Stimulated activated CD8-positive, alpha-beta memory T cell treated with anti-CD3 and anti-CD28 coated beads, Interleukin-7, amount 100 ng/mL, for 1 hour (primary cell): ENCODE measurements at places on chromosomes 12 and 14.

GRCh38 chr14:39673270-39673711 is 241.1 kb upstream of the FBXO33 start:
- DNase-seq = no peak

DNA sequence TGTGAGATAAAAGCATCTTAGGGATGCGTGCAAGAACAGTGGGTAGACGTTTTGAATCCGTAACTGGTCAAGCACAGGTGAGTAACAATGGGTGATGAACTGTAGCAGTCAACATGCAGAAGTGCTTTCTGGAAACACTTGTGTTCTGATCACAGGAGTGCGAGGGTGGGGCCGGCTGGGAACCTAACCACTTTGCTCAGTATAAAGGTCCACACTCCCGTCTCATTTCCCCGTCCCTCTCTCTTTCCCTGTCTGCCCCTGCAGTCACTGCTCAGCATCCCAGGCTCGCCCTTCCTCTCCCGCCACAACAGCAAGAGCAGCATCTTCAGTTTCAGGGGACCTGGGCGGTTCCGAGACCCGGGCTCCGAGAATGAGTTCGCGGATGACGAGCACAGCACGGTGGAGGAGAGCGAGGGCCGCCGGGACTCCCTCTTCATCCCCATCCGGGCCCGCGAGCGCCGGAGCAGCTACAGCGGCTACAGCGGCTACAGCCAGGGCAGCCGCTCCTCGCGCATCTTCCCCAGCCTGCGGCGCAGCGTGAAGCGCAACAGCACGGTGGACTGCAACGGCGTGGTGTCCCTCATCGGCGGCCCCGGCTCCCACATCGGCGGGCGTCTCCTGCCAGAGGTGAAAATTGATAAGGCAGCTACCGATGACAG is 127.1 kb downstream of the FIGNL2 start:
- peak; percentile 2 for DNase-seq

DNA sequence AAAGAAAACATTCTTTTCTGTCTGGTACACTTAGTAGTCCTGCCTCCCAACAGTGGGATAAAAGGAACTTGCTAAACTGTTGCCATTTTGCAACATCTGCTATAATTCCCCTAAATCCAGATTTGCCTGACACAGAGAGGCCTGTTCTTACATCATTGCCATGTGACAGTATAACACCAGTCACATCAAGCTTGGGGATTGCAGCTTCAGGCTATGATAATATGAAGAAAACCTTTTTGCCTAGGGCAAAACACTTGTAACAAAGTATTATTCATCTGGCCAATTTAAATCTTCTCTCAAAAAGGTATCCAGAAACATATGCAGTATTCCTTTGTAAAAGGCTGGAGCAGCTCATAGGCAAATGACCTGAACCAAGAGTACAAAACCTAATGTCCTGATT is 80.9 kb upstream of the OTX2 start:
- DNase-seq = no peak

DNA sequence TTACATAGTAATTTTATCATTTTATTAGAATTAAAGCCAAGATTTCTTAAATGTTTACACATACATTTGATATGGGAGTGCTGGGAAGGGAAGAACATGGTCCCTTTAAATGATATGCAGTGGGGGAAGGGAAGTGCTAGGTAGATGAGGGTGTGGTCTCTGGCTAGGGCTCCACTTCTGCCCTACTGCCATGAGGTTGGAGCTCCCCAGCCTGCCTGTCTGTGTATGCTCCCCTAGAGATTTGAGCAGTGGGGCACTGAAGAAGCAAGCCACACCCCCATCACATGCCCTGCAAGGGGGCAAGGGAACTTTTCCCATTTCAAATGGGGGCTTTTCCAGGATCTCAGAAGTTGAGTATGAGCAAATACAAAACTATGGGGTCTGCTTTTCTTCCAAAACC is 25.5 kb downstream of the CLECL1 start:
- no peak for DNase-seq

DNA sequence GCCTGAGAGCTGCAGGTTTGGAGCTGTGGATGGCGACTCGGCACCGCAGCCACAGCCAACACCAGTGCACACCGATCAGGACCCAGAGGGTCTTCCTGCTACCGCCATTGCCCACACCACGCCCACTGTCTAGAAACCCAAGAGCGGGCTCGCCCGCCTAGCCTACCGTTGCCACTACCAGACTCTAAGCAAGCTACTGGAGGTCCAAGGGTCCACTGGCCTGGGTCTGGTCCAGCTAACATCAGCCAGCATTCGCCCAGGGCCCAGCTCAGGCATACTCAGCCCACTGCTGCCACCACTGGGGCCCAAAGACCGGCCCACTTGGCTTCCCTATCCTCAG is 30.5 kb upstream of the MON2 start:
- no peak for DNase-seq

- DNase-seq = no peak
Observed at GRCh38 chr14:80584744-80585505, 356.6 kb downstream of the CEP128 start.

DNA sequence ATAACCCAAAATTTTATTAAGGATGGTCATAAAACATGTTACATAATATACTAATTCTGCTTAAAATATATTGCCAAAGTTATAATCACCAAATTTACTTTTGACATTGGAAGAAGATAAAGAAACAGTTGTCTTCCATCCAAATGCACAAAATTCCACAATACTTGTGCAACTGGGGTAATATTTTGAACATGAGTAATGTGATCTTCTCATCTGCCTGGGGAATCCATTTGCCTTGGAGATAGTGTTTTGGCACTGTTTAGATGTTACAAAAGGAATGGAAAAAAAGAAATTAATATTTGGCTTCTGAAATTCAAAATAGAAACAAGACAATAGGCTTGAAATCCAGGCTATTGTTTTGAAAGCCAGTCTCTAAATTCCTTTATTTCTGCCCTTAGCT is 9.1 kb downstream of the GPR19 start:
- no peak for DNase-seq

DNA sequence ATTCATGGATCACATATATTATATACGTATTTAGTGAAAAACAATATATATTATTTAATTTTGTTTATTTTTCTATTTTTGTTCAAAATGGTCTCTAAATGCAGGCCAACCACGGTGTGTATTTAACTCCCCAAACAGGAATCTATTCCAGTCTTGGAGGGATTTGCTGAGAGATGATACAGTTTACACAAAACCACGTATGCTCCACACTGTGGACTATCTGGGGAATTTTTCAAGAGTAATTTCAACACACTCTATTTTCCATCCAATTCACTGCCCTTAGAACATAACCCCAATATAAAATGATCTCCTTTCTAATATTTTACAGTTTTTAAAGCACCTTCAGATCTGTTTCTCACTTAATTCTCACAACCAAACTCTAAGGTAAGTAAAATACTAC is 15.3 kb downstream of the EML1 start:
- DNase-seq = no peak

- no peak for DNase-seq
Observed at GRCh38 chr12:132282950-132283771, 46.2 kb downstream of the GALNT9 start.

- DNase-seq = no peak
Observed at GRCh38 chr12:116186482-116187150, 90.9 kb downstream of the MED13L start.

DNA sequence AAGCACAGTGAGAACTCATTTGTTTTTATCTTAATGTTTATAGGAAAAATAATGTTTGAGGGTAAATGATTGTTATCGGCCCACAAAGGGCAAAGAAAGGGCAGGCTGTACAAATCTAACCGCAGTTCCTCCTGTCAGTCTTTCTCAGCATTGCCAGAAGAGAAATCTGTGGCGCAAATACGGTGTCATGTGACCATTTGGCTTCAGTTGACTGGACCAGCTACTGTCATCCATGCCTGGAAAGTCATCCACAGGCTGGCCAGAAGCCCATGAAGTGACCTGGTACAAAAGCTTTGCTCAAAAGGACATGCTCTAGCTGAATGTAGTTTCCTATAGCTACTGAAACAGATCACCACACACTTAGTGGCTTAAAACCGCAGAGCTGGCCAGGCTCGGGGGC is 43.6 kb downstream of the HCAR2 start:
- no peak for DNase-seq

DNA sequence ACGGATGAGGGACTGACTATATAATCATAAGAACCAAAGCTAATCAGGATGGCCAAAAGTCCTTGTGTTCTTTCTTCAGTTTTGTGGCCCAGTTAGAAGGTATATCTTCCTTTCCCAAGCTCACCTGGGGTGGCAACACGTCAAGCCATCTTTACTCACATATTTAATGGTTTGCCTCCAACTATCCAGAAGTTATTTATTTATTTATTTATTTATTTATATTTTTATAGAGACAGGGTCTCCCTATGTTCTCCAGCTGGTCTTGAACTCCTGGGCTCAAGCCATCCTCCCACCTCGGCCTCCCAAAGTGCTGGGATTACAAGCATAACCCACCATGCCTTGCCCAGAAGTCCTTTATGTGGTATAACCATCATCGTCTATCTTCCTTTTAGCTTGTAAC is 11.8 kb upstream of the SP7 start:
- DNase-seq = no peak

GRCh38 chr12:50979369-50980052 is 27.2 kb downstream of the HIGD1C start:
- no peak for DNase-seq

- DNase-seq = no peak
Observed at GRCh38 chr12:122374707-122375106, 47.8 kb downstream of the CLIP1 start.

- no peak for DNase-seq
Observed at GRCh38 chr12:5789469-5789968, 155.5 kb downstream of the ANO2 start.

GRCh38 chr12:1470051-1470450 is 124.3 kb downstream of the FBXL14 start:
- DNase-seq = no peak

- DNase-seq = no peak
Observed at GRCh38 chr14:75380656-75381055, 47.2 kb upstream of the JDP2 start.

DNA sequence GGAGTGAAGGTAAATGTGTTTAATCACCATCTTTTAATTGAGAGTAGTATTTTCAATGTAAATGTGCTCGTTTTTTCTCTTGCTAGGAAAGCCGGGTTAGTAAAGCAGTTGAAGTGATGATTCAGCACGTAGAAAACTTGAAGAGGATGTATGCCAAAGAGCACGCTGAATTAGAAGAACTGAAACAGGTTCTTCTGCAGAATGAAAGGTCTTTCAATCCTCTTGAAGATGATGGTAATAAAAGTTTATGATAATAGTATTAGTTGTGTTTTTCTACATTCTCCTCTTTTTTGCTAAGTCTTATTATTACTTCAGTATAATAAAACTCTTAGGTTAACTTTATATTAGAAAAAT is 93.9 kb downstream of the DNAI7 start:
- DNase-seq = no peak
